ENCODE measurements at places on chromosomes 5 and 9. TPM values are rescaled to one million over a fixed set of nuclear protein-coding genes. Genes with fewer than 3 reads are reported as not detected.

IL17B gene
- polyA plus RNA-seq = not detected

DNA sequence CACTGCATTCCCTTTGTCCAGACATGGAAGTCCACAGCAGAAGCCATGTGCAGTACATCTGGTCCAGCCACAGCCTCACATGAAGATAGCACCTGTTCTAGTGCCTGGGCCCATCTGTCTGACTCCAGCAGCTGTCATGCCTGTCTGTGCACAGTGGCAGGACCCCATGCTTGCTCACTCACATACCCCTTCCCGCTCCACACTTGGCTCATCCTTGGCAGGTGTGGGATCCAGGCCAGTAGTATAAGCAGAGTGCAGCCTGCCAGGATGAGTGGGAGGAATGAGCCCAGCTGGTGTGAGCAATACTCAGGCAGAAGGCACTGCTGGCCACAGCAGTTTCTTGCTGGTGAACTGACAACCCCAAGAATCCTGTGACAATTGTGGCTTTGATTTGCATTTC lies 168.0 kb downstream of the PRDM9 start:
- no peak for DNase-seq

PLAC8L1 gene
- not detected for polyA plus RNA-seq

- no peak for DNase-seq
Observed at GRCh38 chr5:108487951-108488350, 106.1 kb upstream of the FBXL17 start.

NOP16 gene
- 276 TPM for polyA plus RNA-seq
